ENCODE measurements at places on chromosomes 5 and 9.

DNA sequence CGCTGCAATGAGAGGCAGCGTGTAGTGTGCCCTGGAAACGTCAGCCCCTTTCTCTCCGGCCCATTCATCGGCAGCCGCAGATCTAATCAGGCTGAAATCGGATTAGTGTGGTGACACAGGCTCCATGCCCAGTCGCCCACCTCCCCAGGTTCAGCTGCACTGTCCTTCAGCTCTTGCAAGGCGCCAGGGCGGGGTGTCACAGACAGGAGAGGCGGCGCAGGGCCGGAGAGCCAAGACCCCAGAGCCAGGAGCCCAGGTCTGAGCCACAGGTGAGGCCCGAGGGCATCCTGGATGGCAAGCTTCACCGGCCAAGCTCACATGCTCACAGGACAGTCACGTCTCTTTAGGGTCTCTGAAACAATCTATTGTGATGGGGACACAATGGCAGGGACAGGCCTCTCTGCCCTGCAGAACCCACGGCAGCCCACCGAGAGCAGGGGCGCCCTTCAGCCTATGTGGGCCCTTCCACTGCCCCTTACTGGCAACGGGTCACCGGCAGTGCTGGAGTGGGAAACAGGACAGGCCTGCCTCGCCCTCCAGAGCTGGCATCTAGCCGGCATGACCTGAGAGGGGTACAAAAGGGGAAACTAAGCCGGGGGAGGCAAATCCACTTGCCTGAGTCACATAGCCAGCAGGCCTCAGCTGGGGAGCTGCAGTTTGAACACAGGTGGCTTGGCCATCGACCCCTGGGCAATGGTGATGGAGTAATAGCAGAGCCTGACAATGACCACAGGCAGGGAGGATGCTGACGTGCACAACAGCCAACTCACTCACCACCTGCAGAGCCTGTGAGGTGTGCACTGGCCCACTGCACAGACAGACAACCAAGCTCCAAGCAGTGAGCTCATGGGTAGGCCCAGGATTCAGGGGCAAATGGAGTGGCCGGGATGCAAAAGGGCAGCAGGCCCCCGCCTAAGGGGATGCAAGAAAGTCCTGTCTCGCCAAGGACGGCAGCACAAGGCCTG lies 48.1 kb downstream of the VAV2 start:
- no peak for DNase-seq

DNA sequence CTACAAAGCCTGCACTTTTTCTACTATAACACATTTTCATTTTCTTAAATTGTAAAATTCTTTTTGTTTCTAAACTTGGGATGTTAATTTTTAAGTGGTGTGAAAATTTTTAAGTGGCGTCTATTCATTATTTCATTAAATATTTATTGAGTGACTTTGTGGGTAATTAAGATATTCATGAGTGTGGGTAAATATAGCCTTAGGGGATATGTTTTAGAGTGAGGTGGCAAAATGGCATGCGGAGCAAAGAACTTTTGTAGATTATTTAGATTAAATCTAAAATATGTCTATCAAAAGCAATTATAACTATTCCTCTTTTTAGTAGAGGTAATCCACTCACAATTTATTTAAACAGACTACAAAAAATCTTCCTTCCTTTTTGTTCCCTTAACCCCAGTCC lies 188.4 kb downstream of the PCSK1 start:
- no peak for DNase-seq

DNA sequence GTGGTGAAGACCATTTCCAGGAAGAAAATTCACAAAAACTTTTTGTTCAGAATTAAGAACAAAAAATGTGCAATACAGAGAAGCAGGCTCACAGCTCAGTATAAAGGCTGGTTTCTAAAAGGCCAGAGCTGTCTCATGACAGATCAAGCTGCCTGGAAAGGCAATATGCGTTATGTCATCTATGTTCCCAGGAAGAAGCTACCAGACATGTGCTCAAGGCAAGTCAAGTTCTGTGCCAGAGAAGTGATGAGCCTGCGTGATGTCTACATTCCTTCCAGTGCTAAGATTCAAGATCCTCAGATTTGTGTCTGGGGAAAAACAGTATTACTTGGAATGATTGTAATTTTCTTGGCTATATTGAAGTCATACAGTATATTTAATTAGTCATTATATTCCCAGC lies 104.3 kb downstream of the PDE4D start:
- no peak for DNase-seq

- no peak for DNase-seq
Observed at GRCh38 chr9:136107155-136107952, 11.3 kb downstream of the TMEM250 start.

- no peak for DNase-seq
Observed at GRCh38 chr5:163677092-163677491, 171.7 kb downstream of the MAT2B start.

DNA sequence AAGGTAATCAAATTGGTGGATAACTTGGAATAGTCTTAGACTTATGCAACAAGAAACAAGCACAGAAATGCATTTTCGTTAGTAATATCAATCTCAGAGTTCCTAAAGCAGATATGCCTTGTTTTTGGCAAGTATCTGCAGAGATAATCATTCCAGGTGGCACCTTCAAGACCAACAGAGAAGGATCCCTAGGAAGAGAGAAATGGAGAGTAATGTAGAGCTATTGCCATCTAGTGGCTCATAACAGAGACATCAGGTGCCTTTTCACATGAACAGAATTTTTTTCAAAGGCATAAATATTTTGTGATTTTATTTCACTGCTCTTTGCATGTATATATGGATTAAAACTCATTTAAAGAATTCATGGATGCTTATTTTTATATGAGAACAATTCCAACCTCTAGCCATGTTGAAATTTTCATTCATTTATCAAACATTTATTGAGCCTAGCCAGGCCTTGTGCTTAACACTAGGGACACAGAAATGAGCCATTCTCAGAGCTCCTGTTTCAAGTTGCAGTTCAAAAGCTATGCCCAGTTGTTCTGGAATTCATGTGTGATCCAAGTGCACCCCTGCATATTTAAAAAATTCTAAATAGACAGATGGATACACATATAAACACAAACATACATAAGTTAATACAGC lies 117.5 kb upstream of the OR13F1 start:
- no peak for DNase-seq

DNA sequence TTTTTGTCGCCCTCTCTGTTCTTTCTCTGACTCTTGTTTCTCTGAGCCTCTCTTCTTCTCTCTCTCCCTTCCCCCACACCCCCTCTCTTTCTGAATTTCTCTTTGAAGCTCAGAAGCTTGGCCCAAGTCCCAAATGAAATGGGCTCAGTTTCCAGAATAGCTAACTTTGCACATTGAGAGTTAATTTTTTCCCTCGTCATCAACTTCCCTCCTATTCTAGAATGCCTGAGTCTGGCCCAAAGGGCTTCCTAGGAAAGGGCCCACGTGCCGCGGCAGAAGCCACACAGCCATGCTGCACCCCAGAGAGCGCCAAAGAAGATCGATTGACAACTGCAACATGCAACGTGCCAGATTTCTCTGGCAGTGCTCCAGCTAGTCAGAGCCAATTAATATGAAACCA lies 588.8 kb upstream of the KLF4 start:
- DNase-seq, result no peak

DNA sequence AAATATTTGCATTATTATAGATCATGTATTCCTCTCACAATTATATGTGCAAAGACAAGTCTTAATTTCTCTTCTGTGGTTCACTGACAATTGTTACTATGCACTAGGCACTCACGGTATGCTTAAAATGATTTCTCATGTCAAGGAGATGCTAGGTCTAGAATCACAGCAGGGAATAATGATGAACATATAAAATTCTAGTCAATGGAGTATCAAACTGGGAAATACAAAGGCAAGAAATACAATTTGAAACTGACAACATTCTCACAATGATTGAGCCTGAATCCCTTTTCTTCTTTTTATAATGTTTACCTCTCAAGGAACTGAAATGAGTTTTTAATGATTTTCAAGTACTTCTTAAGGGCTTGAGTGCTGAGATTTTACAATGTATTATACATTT lies 302.3 kb upstream of the GRAMD2B start:
- DNase-seq, result peak; percentile 47

DNA sequence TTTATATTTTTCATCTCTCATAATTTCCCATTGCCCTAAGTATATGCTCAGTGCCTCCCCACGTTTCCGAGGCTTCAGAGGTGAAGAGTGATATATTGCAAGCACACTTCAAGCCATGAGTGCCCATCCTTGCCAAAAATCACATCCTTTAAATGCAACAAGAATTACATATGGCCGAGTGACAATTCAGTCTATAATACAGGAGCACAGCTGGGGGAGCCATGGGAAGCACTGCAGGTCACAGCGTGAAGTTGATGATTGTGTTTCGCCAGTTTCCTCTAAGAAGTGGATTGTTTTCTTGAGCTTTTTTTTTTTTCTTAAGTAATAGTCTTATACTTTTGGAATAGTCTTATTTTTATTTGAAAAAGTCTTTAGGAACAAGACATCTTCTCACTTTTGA lies 61.1 kb downstream of the MTRR start:
- DNase-seq, result no peak

DNA sequence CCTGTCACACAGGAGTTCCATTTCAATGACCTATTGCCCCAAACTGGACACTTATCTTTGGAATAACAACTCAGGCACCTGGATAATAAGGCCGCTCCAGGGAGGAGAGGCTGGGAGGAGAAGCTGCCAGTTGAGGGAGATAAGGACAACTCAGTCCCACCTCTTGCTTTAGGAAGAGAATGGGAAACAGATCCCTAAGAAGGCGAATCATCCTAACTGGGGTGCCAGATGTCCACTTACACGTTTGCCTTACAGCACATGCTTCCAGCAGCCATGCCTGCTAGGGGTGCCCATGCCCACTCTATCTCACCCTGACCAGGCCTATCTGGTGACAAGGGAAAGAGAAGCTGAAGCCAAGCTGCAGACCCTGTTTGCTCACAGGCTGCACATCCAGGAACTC lies 6.5 kb downstream of the HK3 start:
- DNase-seq, result no peak

DNA sequence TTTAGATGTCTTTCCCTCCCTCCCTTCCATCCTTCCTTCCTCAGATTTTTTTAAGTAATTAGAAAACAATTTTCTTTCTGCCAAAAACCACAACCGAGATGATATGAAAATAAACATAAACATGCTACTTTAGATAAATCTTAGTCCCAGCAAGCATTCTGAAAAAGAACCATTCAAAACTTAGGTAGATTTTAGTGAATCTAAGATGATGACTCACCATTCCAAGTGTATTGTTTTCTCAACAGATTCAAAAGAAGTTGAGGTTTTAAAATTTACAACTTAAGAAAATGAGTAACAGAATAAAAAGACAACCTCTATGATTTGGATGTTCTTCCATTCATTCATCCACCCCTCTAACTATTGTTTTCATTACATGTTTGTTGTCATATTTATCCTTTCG lies 465.1 kb downstream of the PDE4D start:
- DNase-seq, result no peak

DNA sequence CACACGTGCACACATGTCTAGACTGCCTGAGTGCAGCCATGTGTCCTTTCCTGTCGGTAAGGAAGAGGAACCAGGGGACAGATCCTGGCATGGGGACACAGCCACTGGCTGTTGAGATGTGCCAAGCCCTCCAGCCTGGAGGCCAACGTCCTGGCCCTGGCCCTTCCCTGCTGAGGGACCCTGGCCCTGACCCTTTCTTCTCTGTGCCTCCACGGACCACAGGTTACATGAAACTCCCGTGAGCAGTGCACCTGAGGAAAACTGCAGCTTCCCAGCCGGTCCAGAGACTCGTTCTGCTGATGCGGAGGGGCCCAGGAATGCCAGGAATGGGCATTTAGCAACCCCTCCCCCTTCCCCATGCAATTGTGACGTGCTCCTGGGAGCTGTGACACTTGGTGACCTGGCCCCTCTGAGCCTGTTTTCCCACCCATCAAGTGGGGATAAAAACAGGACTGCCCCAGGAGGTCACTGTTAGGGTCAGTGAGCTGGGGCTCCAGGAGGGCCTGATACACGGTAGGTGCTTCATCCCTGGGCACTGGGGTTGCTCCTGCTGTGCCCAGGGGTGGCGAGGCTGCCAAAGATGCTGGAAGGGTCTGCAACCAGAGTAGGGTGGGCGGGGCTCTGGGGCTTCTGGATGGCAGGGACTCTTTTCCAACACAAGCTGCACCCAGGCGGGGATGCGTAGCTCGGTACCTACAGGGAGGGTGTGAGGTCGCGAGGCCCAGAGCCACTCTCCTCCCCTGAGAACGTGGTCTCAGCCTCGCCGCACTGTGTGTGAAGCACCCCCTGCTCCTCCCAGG lies 151.5 kb downstream of the C9orf50 start:
- no peak for DNase-seq

GRCh38 chr5:67983251-67984110 lies 232.1 kb upstream of the PIK3R1 start:
- DNase-seq, result no peak

- DNase-seq, result no peak
Observed at GRCh38 chr9:100674419-100675122, 96.7 kb downstream of the CAVIN4 start.

DNA sequence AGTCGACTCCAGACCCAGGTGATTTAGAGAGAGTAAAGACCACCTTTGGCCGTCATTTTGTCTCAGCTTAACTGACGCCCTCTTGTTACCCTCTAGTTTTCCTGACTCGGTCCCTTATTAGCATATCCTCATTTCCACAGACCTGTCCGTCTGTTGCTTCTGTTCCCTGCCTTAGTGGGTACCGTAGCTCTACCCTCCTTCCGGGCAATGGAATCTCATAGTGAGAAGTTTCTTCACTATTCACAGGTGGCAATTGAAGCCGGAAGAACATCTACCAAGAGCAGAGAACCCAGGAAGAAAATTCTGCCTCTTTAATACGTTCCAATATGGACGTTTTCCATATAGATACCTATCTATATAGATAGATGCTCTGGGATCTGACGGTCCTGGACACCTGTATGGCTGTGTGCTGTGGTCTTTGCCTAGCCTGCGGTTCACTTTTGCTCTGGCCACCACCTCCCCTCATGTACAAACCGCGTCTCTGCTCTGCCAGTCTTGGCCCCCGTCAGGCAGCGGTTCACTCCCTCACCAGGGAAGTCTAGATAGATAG lies 652 bp upstream of the TMEM161B start:
- peak; percentile 16 for DNase-seq

DNA sequence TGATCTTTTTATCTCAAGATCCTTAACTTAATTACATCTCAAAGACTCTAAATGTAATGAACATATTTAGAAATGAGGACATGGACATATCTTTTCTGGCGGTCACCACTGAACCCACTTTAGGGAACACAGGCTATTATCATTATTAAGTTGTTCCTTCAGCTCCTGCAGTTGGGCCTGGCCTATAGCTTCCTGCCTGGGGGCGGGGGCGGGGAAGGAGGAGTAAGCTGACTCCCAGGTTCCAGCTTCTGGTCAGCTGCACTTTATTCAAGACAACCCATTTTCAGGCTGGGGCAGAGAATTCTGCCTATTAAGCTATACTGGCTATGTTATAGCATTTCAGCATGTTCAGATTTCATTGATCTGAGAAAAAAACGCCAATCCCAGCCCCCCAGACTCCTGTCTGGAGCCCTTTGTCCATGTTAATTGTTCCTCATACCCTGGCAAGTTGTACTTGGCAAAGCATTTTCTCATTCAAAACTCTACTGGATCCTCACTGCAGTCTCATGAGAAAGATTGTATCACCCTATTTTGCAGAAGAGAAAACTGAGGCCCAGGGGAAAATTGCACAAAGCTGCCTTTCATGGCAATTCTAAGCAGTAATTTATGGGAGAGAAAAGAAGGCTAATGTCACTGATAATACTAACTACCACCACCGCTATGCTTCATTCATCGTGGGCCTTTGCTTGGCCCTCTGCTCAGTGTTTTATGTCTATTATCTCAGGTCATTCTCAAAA lies 25.1 kb downstream of the COL15A1 start:
- DNase-seq, result no peak
